ENCODE measurements at places on chromosomes 5 and 9. TPM values are rescaled to one million over a fixed set of nuclear protein-coding genes. Genes with fewer than 3 reads are reported as not detected.

ANKRD55 gene
- total RNA-seq: 2.6 TPM

PCDHGA8 gene
- total RNA-seq: 2.9 TPM

TNFSF8 gene
- not detected for total RNA-seq

PSD2 gene
- not detected for total RNA-seq

GRM6 gene
- total RNA-seq: not detected

CYLC2 gene
- not detected for total RNA-seq

LCN9 gene
- not detected for total RNA-seq

REEP5 gene
- 42.1 TPM for total RNA-seq

CDX1 gene
- total RNA-seq: not detected

BHMT gene
- total RNA-seq: not detected

SPINK13 gene
- total RNA-seq: not detected

POU4F3 gene
- total RNA-seq: 0.10 TPM

SLC35D2 gene
- total RNA-seq: 22.4 TPM

ZDHHC11B gene
- not detected for total RNA-seq

SLC24A2 gene
- total RNA-seq: not detected

SNX2 gene
- 57.9 TPM for total RNA-seq

GADD45G gene
- total RNA-seq: not detected

INVS gene
- total RNA-seq: 23.2 TPM

C5orf52 gene
- not detected for total RNA-seq

LVRN gene
- 0.10 TPM for total RNA-seq

C8G gene
- total RNA-seq: 0.76 TPM

NDFIP1 gene
- 56.1 TPM for total RNA-seq

TRAPPC13 gene
- total RNA-seq: 20.3 TPM

GABBR2 gene
- total RNA-seq: 10.3 TPM

BSPRY gene
- not detected for total RNA-seq

DBN1 gene
- total RNA-seq: 291 TPM

Data from vein endothelial cell (primary cell).